ENCODE measurements at places on chromosomes 5 and 9. TPM values are rescaled to one million over a fixed set of nuclear protein-coding genes. Genes with fewer than 3 reads are reported as not detected.

Gene HTR1A
- polyA plus RNA-seq, result not detected

Gene IQGAP2
- polyA plus RNA-seq, result 11.6 TPM

Gene HRCT1
- polyA plus RNA-seq, result 1.7 TPM

Gene RAB3C
- polyA plus RNA-seq, result 0.23 TPM

Gene PCDHB8
- 1.0 TPM for polyA plus RNA-seq

Gene HCN1
- 2.8 TPM for polyA plus RNA-seq

Gene SHOC1
- 0.26 TPM for polyA plus RNA-seq

Gene SPATA31E1
- not detected for polyA plus RNA-seq

Gene GCNT4
- 0.48 TPM for polyA plus RNA-seq

Gene NADK2
- polyA plus RNA-seq, result 41.8 TPM

Gene LSM11
- polyA plus RNA-seq, result 8.8 TPM

Gene ZBTB34
- polyA plus RNA-seq, result 10.9 TPM

Gene THBS4
- polyA plus RNA-seq, result 212 TPM

Gene TMEM252
- polyA plus RNA-seq, result 2.2 TPM

Gene LCN15
- polyA plus RNA-seq, result 0.33 TPM

Gene ARL14EPL
- polyA plus RNA-seq, result 0.09 TPM
